ENCODE measurements at places on chromosomes 11 and 22. TPM values are rescaled to one million over a fixed set of nuclear protein-coding genes. Genes with fewer than 3 reads are reported as not detected.

The ASCC2 gene
- total RNA-seq = 85.5 TPM

The MGAT3 gene
- total RNA-seq = 0.87 TPM

The FAM180B gene
- 0.31 TPM for total RNA-seq

The OR4X1 gene
- not detected for total RNA-seq

The OR51B5 gene
- total RNA-seq = 0.82 TPM

The IMMP1L gene
- 20.9 TPM for total RNA-seq

The PNPLA5 gene
- total RNA-seq = not detected

The KCNQ1 gene
- 35.3 TPM for total RNA-seq

The CCDC34 gene
- total RNA-seq = 5.6 TPM

The DDX10 gene
- 20.9 TPM for total RNA-seq

The MPEG1 gene
- total RNA-seq = not detected

The BANF1 gene
- total RNA-seq = 163 TPM

The BBOX1 gene
- total RNA-seq = not detected

The OR52D1 gene
- not detected for total RNA-seq

The SLN gene
- not detected for total RNA-seq

The TRPM5 gene
- total RNA-seq = 0.38 TPM

The OR52A1 gene
- total RNA-seq = 0.03 TPM

The SCGB1C1 gene
- total RNA-seq = not detected

The NPAS4 gene
- total RNA-seq = not detected

The CHST1 gene
- 275 TPM for total RNA-seq

The C11orf52 gene
- total RNA-seq = 2.8 TPM

The SLC35F2 gene
- 9.3 TPM for total RNA-seq

The PRODH gene
- 1.8 TPM for total RNA-seq

The SEC14L6 gene
- total RNA-seq = 1.4 TPM

The BCO2 gene
- 2.6 TPM for total RNA-seq

The C22orf31 gene
- not detected for total RNA-seq

The SMIM35 gene
- not detected for total RNA-seq

The MAPK8IP2 gene
- total RNA-seq = 0.69 TPM

The CTR9 gene
- total RNA-seq = 43.5 TPM

The MFRP gene
- total RNA-seq = 0.13 TPM

The RIC3 gene
- 5.6 TPM for total RNA-seq

The ZP1 gene
- total RNA-seq = not detected

The EFEMP2 gene
- 248 TPM for total RNA-seq

The XKR3 gene
- total RNA-seq = not detected

The NXPE4 gene
- not detected for total RNA-seq

The SMTNL1 gene
- 45.2 TPM for total RNA-seq

The OR51F2 gene
- total RNA-seq = not detected

The CARD10 gene
- 26.0 TPM for total RNA-seq

The HMOX1 gene
- total RNA-seq = 17.5 TPM

The THY1 gene
- 526 TPM for total RNA-seq

The GAL3ST1 gene
- 3.0 TPM for total RNA-seq

The GAB2 gene
- 81.0 TPM for total RNA-seq

The CNTN5 gene
- 0.15 TPM for total RNA-seq

The LRRC10B gene
- 0.13 TPM for total RNA-seq

The EMID1 gene
- total RNA-seq = 25.5 TPM

The SLC35E4 gene
- 8.4 TPM for total RNA-seq

The DSCAML1 gene
- 3.8 TPM for total RNA-seq

The OR52I2 gene
- not detected for total RNA-seq

The SCN3B gene
- 34.1 TPM for total RNA-seq

The ARHGAP32 gene
- 14.5 TPM for total RNA-seq

All from endothelial cell (in vitro differentiated cells).